ENCODE measurements at places on chromosomes 3 and 15.

DNA sequence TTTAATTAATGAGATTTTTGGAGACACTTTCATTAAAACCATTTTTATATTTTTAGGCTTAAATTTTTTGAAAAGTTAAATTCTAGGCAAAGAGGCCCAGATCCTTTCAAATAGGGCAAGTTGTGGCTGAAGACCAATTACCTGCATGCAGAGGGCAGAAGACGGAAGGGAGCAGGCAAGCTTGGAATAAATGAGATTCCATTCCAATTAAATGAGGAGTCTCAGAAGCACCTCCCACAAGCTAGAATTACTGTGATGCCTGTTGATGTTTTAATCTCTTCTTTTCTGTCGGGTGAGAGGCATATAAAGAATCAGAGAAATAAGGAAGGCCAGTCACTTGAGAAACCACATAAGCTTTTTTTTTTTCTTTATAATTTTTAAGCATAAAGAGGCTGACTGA, 46.8 kb downstream of the KBTBD8 start:
- no peak for DNase-seq

GRCh38 chr15:80160570-80161156, 7.9 kb downstream of the FAH start:
- DNase-seq, result peak; percentile 82

DNA sequence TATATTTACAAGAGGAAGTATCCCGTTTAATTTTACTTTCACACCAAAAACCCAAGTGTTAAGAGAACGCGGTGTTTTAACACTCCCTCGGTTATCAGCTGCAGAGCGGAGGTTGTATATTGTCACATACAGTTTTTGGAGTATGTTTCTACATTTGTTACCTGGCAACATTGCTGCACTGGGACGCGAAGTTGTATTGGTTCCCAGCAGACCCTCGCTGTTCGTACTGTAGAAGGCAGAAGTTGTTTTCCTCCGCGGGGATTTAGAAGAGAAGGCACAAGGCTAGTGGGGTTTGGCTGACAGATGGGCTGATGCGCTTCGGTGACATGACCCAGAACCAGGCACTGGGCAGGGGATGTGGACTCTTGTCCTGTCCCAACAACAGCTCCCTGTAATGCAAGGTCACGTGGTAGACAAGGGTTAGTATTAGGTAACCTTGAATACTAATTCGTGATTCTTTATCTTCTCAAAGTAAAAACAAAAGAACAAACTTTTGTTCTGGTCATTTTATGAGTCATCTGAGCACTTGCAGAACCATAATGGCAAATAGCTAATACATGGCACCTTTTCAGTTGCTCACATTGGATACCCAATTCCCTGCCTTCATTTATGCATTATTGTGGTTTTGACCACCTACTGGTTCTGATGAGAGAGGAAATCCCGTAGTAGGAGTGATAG, 230.4 kb upstream of the BHLHE40 start:
- DNase-seq, result no peak

DNA sequence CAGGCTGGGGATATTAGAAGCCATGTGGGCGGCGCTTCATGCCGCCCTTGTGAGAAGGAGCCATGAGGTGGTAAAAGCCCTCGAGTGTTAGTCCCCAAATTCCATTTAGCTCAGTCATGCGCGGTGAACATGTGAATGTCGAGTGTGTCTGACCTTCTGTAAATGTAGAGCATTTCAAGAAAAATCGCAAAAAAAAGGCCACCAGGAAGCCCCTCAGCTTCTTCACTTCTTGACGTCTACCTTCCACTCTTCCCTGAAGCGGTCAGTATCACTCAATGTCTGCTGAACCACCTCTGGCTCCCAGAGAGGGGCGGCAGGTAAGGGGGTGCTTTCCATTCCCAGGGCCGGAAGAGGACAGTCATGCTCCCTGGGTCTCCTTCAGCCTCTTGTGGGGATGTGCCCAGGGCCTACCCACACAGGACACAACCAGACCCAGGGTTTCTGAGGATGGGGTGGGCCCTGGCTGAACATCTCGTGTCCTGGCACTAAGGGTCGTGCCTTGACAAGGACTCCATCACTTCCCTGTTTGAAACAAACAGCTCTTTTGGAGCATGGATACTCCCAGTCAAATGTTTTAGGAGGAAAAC, 274.9 kb downstream of the FAM43A start:
- no peak for DNase-seq

- no peak for DNase-seq
Measured at GRCh38 chr3:177693616-177694264, 496.5 kb upstream of the TBL1XR1 start.

DNA sequence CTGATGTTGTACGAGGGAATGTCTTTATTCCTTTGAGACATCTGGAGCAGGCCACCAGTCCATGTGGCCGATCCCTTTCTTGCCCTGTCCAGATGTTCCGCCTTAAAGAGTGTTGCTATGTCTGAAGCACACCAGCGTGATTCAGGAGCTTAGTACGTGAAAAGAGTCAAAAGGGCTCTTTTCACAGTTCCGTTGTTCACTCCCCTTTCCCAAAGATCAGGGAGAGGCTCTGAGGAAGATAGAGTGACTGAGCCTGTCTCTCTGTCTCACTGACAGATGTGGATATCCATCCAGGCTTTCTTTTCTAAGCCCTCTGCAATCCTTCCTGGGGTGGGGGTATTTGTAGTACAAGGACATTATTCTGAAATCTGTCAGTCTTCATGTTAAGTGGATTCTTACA, 262.5 kb upstream of the LRTM1 start:
- no peak for DNase-seq

GRCh38 chr3:42762046-42762724, 10.9 kb downstream of the CCDC13 start:
- no peak for DNase-seq

- no peak for DNase-seq
Measured at GRCh38 chr15:98626153-98626552, 22.2 kb upstream of the IGF1R start.

GRCh38 chr3:17740721-17741141, 1.7 kb downstream of the TBC1D5 start:
- no peak for DNase-seq

GRCh38 chr3:184748219-184749135, 36.6 kb upstream of the MAGEF1 start:
- no peak for DNase-seq

- no peak for DNase-seq
Measured at GRCh38 chr3:72630969-72631344, 217.3 kb downstream of the SHQ1 start.

DNA sequence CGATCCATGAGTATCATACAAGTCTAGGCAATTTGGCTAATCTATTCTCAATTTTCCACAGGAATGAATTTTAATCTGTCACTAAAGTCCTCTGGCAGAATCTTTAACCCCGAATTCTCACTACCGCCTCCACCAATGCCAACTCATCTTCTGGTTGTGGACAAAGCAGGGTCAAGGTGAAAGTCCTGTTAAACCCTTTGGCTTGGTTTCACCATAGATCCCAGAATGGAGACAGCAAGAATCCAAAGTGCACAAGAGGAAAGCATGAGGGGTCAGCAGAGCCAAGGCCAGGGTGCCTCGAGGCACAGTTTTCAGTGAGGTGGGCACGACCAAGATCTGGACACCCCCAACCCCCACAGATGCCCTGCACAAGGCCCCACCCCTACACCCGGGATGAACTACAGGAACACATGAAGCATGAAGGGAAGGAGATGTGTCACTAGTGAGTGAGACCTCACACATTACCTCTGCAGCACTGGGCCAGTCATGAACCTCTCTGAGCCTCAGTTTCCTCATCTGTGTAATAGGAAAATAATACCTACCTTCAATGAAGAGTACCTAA, 466.2 kb downstream of the EPHB1 start:
- DNase-seq, result no peak

DNA sequence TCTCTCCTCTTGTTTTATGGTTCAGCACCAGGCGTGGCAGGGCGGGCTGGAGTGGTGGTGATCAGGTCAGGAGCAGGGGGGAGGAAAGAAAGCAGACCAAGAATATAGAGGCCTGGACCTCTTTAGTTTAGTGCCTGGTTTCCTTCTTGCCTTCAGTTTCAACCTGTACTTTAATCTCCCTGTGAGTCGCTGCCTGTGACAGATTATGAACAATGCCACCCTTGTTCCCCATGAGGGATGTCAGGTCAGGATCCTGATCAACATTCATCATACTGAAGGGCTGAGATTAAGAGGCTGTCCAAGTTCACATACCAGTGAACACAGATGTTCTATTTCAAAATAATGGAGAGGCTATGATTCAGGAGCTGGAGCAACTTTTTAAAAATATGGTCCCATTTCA, 11.4 kb downstream of the ENTPD3 start:
- no peak for DNase-seq

- DNase-seq, result no peak
Measured at GRCh38 chr3:64083575-64083974, 60.3 kb upstream of the PSMD6 start.

GRCh38 chr3:109926376-109926775, 589.0 kb upstream of the DPPA4 start:
- DNase-seq, result no peak

DNA sequence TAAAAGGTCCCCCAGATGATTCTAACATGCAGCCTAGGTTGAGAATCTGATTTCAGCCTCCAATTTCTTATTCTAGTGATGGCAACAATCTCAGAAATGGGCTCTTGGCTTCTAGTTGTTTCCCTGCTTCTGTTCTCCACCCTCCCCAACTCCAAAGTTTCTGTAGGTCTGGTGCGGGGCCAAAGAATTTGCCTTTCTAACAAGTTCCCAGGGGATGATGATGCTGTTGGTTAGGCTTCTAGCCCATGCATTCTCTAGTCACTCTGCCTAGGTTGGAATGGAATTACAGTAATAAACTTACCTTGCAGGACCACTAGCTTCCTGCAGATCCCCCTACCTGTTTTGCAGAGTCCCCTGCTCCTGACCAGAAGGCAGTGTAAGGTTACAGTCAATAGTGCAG, 103.2 kb upstream of the PPP2R3A start:
- DNase-seq, result no peak

GRCh38 chr3:59212128-59212779, 162.4 kb upstream of the CFAP20DC start:
- no peak for DNase-seq

GRCh38 chr15:40366457-40367370, 8.7 kb downstream of the DISP2 start:
- no peak for DNase-seq

- no peak for DNase-seq
Measured at GRCh38 chr3:57078344-57078634, 17.8 kb downstream of the SPATA12 start.

DNA sequence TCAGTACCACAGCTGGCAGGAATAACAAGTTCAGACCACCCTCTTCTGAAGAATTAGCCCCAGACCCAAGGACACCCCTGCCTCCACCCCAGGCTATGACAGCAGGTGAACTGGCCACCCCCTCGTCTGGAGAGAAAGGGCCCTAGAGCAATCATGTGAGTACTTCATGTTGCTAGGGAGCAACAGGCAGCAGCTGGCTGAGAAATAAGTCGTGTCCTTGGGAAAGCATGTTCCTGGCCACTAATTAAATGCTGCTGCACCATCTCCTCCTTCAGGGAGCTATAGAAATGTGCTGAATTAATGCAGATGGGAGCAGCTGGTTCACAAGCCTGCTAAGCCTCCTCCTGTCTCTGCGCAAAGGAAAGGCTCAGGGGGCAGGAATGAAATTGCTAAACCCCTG, 31.5 kb downstream of the MRPS11 start:
- DNase-seq, result no peak

DNA sequence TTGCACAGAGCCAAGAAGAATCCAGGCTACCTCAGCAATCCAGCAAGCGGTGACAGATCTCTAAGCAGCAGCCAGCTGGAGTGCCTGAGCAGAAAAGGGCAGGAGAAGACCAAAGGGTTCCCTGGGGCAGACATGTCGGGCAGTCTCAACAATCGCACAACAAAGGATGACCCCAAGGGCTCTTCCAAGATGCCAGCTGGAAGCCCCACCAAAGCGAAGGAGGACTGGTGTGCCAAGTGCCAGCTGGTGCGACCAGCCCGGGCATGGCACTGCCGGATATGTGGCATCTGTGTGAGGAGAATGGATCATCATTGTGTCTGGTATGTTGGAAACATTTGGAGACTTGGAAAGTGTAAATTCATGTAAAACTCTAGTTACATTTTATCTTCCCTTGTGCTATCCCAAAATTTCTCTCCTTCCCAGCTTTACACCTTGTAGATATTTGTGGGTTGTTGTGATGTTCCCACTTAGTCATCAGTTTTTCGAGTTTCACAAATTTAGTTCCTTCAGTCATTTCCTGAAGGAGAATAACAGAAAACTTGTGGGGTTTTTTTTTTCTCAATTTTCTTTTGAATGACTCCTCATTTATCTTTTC, 6.4 kb downstream of the ZDHHC23 start:
- DNase-seq, result no peak

- DNase-seq, result no peak
Measured at GRCh38 chr3:190121383-190121782, 686 bp upstream of the P3H2 start.

DNA sequence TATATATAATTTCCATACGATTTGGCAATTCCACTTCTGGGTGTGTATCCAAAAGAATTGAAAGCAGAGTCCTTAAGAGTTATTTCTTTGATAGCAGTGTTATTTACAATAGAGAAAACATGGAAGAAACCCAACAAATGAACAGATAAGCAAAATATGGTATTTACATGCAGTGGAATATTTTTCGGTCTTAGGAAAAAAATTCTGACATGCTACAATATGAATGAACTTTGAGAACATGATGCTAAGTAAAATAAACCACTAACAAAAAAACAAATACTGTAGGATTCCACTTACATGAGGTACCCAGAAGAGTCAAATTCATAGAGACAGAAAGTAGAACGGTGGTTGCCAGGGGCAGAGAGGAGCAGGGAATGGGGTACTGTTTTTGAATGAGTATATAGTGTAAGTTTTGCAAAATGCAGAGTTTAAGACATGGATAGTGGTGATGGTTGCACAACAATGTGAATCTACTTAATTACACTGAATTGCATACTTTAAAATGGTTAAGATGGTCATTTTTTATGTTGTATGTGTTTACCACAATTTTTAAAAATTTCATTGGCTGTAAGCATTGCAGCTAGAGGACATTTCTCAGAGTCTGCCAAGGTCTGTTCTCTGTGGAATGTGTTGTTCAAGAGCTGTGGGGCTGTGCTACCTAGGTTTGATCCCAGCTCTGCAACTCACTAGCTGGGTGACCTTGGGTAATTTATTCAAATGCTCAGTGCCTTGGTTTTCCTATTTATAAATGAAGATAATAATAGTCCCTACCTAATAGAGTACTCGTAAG, 122.1 kb downstream of the MEX3B start:
- DNase-seq, result no peak

DNA sequence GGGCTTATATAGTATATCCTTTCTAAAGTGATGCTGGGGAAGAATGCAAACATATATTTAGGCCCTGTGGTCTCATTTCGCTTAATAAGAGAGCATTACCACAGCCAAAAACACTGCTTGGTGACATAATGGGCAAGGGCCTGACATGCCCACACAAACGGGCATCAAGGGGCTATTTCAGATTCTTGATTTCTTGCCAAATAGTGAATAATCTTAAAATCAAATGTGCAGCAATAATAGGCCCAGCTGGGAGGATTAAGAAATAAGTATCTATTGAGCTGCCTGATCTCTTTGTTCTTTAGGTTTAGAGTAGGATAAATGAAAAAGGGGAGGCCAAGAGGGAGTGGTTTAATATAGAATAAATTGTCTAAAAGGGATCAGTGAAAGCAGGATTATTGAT, 241.0 kb upstream of the GBE1 start:
- DNase-seq, result no peak

GRCh38 chr15:65083262-65083701, 6.7 kb downstream of the KBTBD13 start:
- no peak for DNase-seq

- no peak for DNase-seq
Measured at GRCh38 chr15:39056357-39056756, 491.7 kb upstream of the RASGRP1 start.

GRCh38 chr15:45187894-45188830, at the start of gene SHF:
Gene SHF (minus strand): TSS chr15:45187966. CDS start chr15:45187951, 15 bp downstream.
- no peak for DNase-seq

- no peak for DNase-seq
Measured at GRCh38 chr15:85727068-85727467, 67.7 kb downstream of the KLHL25 start.
